ENCODE measurements at places on chromosomes 12 and 14. TPM values are rescaled to one million over a fixed set of nuclear protein-coding genes. Genes with fewer than 3 reads are reported as not detected.

CLEC2D gene
- total RNA-seq, result 1.2 TPM

PLEKHD1 gene
- not detected for total RNA-seq

BIN2 gene
- not detected for total RNA-seq

RNASE1 gene
- total RNA-seq, result 7.1 TPM

KRT80 gene
- 0.62 TPM for total RNA-seq

HPD gene
- 4.7 TPM for total RNA-seq

SLC2A14 gene
- total RNA-seq, result 0.31 TPM

INTS13 gene
- total RNA-seq, result 27.8 TPM

KRT6C gene
- total RNA-seq, result not detected

GLIPR1L1 gene
- total RNA-seq, result not detected

CABP1 gene
- total RNA-seq, result 0.26 TPM

CLEC7A gene
- not detected for total RNA-seq
